ENCODE measurements at places on chromosomes 2 and 18.

- DNase-seq: no peak
Observed at GRCh38 chr2:238422285-238422684, 4.4 kb upstream of the ASB1 start.

DNA sequence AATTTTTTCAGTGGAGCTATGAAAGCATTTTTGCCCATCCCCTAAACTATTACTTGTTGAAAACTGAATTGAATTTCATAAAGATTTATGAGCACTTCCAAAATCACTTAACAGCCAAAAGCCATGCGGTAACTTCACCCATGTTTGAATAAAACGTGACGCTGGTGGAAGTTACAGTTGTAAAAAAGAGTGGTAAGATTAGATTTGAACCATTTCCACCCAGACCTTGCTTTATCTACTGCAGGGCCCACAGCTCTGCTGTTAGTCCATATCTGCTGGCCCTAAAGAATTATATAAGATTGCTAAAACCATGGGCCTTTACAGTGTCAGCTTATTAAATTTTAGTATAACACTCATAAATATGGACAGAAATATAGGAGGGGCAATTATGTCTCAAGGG lies 15.5 kb upstream of the ITGA4 start:
- no peak for DNase-seq

DNA sequence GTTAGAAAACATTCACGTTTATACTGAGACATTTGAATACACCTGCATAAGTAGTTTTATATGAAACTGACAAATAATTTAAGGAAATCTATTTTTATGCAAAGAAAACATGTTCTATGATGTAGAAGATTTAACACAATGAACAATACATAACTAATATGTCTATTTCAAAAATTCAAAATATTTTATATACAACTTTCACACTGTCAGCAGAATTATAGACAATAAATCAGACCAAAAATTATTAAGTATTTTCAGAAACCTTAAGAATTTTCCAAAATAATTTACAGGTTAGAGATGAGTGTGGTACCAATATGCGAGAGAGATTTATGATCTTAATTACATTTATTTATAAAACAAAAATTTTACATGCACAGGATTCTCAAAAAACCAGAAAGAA lies 1561.0 kb upstream of the ZEB2 start:
- no peak for DNase-seq

DNA sequence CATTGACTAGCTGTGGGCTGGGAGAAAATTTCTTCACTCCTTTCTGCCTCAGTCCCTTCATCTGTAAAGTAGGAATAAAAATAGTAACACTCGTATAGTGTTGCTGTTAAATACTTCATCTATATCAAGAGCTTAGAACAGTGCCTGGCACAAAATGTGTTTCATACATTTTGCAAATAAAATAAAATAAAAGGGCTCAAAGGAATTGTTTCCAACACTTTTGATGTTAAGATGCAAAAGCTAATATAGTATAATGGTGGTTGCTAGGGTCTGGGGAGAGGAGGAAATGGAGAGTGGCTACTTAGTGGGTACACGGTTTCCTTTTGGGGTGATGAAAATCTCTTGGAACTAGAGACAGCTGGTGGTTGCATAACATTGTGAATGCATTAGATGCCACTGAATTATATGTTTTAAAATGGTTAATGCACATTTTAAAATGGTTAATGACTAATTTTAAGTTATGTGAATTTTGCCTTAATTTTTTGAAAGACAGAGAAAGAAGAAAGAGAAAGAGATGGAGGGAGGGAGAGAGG lies 542.1 kb upstream of the ID2 start:
- no peak for DNase-seq

DNA sequence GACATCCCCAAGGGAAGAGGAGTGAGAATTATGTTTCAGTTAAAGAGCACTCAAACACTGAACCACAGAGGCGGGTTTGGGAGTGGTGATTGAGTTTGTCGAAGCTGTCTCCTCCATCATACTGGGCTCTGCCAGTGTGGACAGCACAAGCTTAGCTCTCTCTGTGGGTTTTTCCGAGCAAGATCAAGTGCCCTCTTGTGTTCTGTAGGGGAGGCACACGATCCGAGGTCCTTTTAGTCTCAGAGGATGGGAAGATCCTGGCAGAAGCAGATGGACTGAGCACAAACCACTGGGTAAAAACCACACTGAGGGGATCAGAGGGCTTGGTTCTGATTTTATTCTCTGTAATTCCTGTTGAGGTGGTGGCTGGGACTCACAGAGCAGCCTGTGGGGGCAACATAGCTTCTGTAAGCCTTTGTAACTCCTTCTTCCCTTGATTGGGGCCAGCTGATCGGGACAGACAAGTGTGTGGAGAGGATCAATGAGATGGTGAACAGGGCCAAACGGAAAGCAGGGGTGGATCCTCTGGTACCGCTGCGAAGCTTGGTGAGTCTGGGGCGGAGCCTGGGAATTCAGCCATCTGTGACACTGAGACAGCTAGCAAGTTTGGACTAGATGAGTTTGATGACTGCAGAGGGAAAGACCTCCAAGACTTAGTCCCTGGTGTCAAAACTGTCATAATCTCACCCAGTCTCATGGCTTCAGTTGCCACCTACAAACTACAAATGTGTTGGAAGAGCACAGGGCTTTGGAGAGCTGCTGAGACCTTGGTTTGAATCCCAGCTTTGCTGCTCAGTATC lies 2.0 kb downstream of the NAGK start:
- DNase-seq: no peak

GRCh38 chr2:196268538-196269338 lies 97.4 kb upstream of the STK17B start:
- no peak for DNase-seq

DNA sequence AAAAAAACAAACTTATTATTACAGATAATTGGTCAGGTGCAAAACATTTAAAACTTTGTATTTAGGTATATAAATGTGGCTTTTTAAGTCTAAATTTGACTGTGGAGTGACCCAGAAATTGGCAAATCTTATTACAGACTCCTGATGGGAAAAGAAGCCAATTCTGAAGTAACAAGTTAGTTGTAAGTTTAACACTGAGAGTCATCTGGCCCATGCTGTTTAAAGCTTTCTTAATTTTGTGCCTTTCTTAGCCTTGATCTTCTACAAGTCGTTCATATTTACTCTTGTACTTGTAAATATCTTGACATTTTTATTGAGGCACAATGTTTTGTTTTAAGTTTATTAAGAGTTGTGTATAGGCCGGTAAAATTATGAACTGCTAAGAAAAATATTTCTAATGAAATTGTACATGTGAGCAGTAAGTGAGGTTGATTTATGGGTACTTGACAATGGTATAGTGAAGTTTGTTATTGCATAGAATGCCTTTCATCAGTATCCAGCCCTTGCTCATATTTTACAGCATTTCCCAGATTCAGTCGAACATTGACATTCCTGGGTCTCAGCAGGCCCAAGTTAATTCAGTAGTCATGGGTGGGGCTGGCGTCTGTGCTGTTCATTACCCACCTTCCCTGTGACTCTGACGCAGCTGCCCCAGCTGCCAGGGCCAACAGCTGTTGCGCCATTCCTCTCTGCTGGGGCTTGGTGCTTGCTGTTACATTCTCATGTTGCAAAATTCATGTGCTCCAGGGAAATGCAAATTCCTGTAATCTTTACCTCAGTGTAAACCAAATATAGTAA lies 121.4 kb downstream of the ZNF236 start:
- no peak for DNase-seq

- no peak for DNase-seq
Observed at GRCh38 chr2:42567364-42567763, 1.1 kb upstream of the MTA3 start.

- no peak for DNase-seq
Observed at GRCh38 chr18:48228841-48229240, 180.3 kb downstream of the ZBTB7C start.

- no peak for DNase-seq
Observed at GRCh38 chr2:47653902-47654789, 128.8 kb upstream of the MSH6 start.

GRCh38 chr2:112957511-112957910 lies 20.3 kb upstream of the IL36G start:
- DNase-seq: no peak

- no peak for DNase-seq
Observed at GRCh38 chr2:205218056-205218455, 464.2 kb upstream of the NRP2 start.

DNA sequence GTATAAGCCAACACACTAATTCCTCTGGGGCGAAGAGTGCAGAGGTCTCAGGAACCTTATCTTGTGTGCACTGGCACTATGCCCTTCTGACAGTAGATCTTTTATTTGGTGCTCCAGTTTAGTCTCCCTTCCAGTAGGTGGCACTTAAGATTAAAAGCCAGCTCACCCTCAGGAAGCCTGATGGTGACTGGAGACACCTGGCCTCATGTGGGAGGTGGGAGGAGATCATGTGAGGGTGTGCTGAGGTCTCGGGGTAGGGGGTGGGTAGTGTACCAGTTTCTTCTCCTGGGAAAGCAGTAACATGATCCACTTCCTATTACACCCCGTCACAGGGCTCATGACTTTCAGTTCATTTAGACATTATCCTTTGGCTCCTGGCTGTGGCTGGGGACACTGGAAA lies 654.9 kb downstream of the ADCYAP1 start:
- no peak for DNase-seq

- DNase-seq: no peak
Observed at GRCh38 chr2:54480025-54480424, 23.9 kb downstream of the SPTBN1 start.

DNA sequence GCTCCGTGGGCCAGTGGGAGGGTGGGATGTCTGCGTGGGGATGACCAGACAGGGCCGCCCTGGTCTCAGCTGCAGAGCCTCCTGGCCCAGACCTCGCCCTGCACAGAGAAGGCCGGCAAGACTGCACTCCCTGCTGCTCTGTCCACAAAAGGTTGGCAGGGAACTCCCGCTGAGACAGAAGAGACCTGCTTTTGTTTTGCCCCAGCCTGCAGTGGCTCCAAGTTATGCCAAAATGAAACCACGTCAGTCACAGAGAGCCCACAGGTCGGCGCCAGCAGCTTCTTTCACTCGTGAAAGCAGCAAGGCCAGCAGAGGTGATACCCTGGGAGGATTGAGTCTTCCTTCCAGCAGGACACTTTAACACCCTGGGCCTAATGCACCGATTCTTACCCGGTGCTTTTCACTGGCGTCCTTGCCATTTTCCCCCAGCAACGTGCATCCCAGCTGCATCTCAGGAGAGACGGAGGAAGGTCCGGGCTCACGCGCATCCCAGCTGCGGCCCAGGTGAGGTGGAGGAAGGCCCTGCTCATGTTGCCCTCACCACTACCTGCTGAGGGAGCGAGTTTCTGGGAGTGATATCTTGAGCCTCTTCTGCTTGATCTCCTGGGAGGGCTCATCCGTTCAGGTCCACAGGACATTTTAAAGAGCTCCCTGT lies 22.1 kb upstream of the CTDP1 start:
- no peak for DNase-seq
